Mesenteric fat pad (tissue), 1 donor: ENCODE measurements at places on chromosomes 4 and X. TPM values are rescaled to one million over a fixed set of nuclear protein-coding genes. Genes with fewer than 3 reads are reported as not detected.

ARR3 gene
- not detected for total RNA-seq

UGT8 gene
- 0.13 TPM for total RNA-seq

YY2 gene
- total RNA-seq, result 2.2 TPM

AMELX gene
- not detected for total RNA-seq

DNA sequence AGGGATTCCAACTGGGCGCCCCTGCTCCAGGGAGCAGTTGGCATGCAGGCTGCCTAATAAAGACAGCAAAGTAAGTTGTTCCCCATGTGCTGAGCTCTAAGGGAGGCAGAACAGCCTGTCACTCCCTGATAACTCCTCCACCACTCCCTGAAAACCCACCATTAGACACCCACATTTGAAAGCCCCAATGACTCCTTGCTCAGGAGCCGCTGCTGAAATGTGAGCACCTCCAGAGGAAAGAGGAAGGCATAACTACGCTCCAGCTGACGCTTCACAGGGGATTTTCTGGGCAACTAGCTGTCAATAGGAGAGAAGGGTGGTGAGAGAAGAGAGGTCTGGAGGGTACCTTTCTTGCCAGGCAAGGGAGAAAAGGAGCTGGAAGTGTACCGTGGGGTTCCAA is 62.5 kb downstream of the NPY1R start:
- DNase-seq, result no peak

- DNase-seq, result no peak
Measured at GRCh38 chr4:59127743-59128142, 2017.6 kb upstream of the IGFBP7 start.

GRCh38 chr4:122476126-122476525 is 19.6 kb upstream of the IL2 start:
- DNase-seq, result no peak

DNA sequence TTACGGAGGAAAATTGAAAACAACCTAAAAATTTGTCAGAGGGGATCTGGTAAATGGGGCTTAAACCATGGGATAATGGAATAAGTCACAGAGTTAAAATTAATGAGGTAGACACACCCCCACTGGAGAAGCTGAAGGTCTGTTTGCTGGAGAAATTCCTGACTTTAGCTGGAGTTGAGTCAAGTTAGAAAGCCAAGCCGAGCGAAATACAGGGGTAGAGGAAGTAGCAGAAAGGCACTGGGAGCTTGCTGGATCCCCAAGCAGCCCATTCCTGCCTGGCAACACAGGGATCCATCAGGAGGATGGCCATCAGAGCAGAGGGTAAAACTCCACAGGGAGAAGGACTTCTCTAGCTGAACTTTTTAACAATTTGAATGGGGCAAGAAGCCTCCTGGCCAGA is 163.8 kb downstream of the ATRX start:
- DNase-seq, result no peak

DNA sequence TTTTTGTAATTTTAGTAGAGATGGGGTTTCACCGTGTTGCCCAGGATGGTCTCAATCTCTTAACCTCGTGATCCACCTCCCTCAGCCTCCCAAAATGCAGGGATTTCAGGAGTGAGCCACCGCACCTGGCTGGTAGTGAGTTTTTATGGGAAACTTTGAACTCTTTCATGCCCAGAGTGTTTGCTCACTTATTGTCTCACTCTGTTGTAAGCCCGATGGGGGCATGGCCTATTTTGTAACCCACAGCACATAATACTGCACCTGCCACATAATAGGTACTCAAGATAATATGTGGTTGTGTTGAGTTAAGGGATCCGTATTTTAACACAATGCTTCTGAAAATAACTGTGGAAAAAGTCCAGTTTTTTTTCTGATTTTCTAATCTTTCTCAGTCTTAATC is 109.6 kb upstream of the GIMD1 start:
- no peak for DNase-seq

DNA sequence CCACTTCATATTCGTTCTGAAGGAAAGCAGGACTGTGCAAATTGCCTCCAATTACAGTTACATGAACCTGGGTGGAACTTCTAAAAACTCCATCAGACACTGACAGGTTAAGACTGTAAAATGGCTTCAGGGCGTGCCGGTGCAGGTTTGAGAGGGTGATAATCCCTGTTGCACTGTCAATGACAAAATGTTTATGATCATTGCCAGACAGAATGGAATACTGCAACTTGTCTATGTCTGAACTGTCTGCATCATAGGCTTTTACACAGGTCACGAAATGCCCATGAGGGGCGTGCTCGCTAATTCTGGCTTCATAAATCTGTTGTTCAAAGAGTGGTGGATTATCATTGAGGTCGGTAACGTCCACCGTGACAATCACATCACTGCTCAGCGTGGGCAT is 63.7 kb upstream of the MTNR1A start:
- no peak for DNase-seq

PNMA6E gene
- not detected for total RNA-seq

SLIT2 gene
- 11.6 TPM for total RNA-seq

GRCh38 chr4:99845708-99846469 is 29.3 kb downstream of the DAPP1 start:
- no peak for DNase-seq

CCDC149 gene
- total RNA-seq, result 23.2 TPM

DNA sequence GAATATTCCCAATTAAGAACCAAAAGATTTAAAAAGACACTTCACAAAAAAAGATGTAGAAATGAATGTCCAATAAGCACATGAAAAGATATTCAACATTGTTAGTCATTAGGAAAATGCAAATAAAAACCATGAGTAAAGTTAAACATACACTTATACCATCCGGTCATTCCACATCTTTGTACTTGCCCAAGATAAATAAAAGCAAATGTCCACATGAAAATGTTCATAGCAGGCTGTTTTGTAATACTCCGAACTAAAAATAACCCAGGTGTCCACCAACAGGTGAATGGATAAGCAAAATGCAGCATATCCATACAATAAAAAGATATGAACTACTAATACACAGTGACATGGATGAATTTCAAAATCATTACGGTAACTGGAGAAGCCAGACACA is 28.6 kb upstream of the ZCCHC4 start:
- DNase-seq, result no peak

DNA sequence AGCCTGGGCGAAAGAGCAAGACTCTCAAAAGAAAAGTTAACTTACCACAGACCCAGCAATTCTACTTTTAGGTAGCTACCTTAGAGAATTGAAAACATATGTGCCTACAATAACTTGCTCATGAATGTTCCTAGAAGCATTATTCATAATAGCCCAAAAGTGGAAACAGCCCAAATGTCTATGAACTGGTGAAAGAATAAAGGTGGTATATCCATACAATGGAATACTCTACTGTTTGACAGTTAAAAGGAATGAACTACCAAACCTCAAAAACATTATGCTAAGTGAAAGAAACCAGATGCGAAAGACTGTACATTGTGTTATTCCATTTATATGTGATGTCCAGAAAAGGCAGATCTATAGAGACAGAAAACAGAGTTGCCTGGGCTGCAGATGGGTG is 131.4 kb downstream of the UCHL1 start:
- no peak for DNase-seq

CCDC160 gene
- total RNA-seq, result not detected

GRCh38 chrX:28120072-28120471 is 138.8 kb upstream of the DCAF8L1 start:
- no peak for DNase-seq

PUDP gene
- 15.5 TPM for total RNA-seq

DNA sequence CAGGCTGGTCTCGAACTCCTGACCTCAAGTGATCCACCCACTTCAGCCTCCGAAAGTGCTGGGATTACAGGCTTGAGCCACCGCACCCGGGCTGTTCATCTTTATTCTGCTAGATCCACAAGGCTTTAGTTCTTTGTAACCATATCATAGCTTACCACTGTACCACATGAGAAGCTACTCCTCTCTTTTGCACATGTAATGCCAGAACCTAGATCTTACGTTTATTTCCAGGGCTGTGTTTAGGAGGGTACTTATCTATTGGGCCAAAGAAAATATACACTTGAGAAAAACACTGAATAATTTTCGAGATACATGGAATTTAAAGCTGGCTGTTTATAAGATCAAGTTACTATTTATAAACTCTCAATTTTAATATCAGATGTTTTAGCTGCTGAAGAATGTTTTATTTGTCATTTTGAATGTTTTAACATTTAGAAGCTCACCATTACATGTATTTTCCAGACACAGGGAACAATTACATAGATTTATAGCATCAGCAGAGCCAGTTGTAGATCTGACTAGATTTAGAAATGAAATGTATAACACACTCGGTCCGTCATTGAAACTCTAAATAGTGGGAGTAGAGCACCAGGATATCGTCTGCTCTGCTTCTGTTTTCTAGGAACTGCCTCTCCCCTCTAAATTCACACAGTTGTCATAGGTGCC is 155.3 kb upstream of the HAND2 start:
- no peak for DNase-seq

DNA sequence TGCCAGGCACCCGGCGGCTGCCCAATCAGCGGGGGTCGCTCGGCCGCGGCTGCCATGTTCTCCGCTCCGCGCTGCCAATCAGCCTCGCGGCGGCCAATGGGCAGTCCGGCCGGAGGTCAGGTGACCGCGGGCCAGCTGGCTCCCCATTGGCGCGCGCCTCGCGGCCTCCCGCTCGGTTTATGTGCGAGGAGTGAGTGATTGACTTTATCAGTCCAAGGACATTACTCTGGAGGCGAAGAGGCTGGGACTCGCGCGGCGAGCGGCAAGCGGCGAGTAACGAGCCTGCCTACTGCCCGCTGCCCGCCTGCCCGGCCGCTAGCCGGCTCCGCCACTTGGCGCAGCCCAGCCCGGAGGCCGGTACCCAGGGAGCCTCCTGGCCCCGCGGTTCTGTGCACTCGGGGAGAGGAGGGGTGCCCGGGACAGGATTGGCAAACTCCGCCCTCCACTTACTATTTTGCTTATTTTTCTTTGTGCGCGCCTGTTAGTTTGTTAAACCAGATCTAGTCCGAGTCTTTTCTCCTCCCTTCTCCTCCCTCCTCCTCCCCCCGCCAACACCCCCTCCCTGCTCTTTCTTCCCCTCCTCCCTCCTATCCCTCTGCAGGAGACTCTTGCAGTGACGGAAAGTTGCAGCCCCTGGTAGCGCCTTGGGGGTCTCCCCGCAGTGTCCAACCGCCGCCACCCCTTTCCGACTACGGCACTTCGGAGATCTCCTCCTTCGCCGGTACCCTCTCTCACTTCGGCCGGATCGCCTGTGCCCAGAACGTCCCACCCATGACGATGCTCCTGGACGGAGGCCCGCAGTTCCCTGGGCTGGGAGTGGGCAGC is at the start of gene ZIC3:
ZIC3 (plus strand) TSS at position 207 of the 825 bp plus-strand sequence; CDS start at position 772, 565 bp downstream.
- no peak for DNase-seq

TAF7L gene
- 0.26 TPM for total RNA-seq

TMEM255A gene
- total RNA-seq, result 1.00 TPM

GRCh38 chr4:125951261-125951887 is 636.6 kb downstream of the FAT4 start:
- DNase-seq, result no peak

GAGE1 gene
- not detected for total RNA-seq

- DNase-seq, result no peak
Measured at GRCh38 chr4:15054541-15054940, 52.3 kb downstream of the CPEB2 start.

COX7B2 gene
- not detected for total RNA-seq

NEXMIF gene
- 0.51 TPM for total RNA-seq

CFI gene
- 21.9 TPM for total RNA-seq

RHOXF2B gene
- total RNA-seq, result not detected

EXOC1L gene
- total RNA-seq, result not detected

DNA sequence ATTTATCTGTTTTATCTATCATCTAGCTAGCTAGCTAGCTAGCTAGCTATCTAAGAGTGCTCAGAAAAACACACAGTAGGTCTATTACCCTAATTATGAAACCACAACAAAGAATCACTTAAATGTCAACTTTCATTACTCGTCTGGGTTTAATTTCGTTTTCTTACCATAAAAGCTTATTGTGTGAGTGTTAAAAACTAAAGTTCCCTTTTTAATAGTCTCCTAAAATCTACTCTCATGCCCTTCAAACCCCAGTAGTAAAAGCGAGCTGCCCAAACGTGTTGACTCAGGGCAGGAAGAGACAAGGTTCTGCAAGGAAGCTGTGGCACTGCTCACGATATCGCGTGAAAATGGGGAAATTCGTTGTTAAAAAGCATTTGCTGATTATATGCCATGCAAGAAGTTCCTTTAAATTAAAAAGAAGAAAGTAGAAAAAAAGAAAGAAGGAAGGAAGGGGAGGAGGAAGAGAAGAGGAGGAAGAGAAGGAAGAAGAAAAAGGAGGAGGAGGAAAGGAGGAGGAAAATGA is 595 bp downstream of the MBNL3 start:
- DNase-seq, result no peak

- DNase-seq, result no peak
Measured at GRCh38 chr4:167020410-167020809, 213.9 kb downstream of the SPOCK3 start.

- DNase-seq, result no peak
Measured at GRCh38 chr4:151276787-151277562, at the start of gene PRSS48. Gene PRSS48, plus strand, starts transcription at chr4:151277161. Its CDS starts 12 bp downstream, at chr4:151277173.

GRCh38 chrX:6029014-6029413 is 199.7 kb downstream of the NLGN4X start:
- DNase-seq, result no peak

IRS4 gene
- total RNA-seq, result not detected

PCSK1N gene
- total RNA-seq, result not detected

DNA sequence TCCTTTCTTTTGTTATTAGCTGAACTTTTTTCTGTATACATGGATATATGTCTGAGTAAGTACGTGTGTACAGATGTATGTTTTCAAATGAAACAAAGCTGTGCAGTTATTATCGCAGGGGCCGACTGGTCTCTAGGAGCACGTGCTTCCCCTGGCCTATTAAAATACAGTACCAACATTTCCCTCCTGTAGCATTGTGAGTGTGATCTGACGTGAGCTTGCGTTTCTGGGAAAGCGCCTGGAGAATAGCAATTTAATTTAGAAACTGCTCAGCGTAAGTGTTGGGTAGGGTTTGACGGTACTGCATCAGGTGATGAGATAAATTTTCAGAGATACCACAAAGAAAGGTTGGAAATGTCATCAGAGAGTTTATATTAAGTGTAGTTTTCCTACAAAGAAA is 173.3 kb downstream of the FBXO8 start:
- DNase-seq, result no peak
